ENCODE measurements at places on chromosomes 11 and 22. TPM values are rescaled to one million over a fixed set of nuclear protein-coding genes. Genes with fewer than 3 reads are reported as not detected.
A peak's percentile ranks its signal among the peaks of the same experiment; 100 is the strongest.

- no peak for DNase-seq
- no peak overlapping the region for H3K27ac ChIP-seq
- H3K27me3 ChIP-seq, result peaks cover 9% of the 10 kb centered on the region
- no peak overlapping the region for H3K4me3 ChIP-seq
- no peaks in the 10 kb centered on the region for H3K36me3 ChIP-seq
Measured at GRCh38 chr22:44329179-44329796, 16.5 kb upstream of the SHISAL1 start.

GRCh38 chr11:20362481-20362880 lies 1.0 kb upstream of the HTATIP2 start:
- H3K36me3 ChIP-seq, result no peaks in the 10 kb centered on the region
- no peaks in the 10 kb centered on the region for H3K27me3 ChIP-seq
- no peak overlapping the region for H3K27ac ChIP-seq
- peaks cover 14% of the 10 kb centered on the region for H3K4me1 ChIP-seq
- no peak overlapping the region for H3K4me3 ChIP-seq
- DNase-seq, result no peak

DNA sequence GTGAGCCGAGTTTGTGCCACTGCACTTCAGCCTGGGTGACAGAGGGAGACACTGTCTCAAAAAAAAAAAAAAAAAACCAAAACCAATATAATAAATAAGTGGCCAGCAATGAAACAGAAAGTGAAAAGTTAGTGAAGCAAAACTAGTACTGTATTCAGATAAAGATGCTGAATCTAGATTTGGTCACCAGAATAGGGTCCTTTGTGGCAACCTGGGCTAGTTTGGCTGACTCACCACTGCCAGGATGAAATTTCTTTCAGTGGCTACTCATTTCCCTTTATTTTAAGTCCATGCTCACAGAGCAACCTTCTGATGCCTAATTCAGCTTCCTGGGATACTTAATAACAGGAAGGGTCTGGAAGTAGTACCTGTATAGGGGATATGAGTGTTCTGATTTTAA lies 26.0 kb downstream of the LIMK2 start:
- no peak overlapping the region for H3K27ac ChIP-seq
- no peak for DNase-seq
- no peaks in the 10 kb centered on the region for H3K4me1 ChIP-seq
- H3K27me3 ChIP-seq, result no peaks in the 10 kb centered on the region
- H3K36me3 ChIP-seq, result peaks cover 3% of the 10 kb centered on the region
- no peak overlapping the region for H3K4me3 ChIP-seq

GRCh38 chr11:113393501-113393985 lies 6.0 kb downstream of the ANKK1 start:
- no peak overlapping the region for H3K4me3 ChIP-seq
- no peaks in the 10 kb centered on the region for H3K36me3 ChIP-seq
- no peaks in the 10 kb centered on the region for H3K27me3 ChIP-seq

DNA sequence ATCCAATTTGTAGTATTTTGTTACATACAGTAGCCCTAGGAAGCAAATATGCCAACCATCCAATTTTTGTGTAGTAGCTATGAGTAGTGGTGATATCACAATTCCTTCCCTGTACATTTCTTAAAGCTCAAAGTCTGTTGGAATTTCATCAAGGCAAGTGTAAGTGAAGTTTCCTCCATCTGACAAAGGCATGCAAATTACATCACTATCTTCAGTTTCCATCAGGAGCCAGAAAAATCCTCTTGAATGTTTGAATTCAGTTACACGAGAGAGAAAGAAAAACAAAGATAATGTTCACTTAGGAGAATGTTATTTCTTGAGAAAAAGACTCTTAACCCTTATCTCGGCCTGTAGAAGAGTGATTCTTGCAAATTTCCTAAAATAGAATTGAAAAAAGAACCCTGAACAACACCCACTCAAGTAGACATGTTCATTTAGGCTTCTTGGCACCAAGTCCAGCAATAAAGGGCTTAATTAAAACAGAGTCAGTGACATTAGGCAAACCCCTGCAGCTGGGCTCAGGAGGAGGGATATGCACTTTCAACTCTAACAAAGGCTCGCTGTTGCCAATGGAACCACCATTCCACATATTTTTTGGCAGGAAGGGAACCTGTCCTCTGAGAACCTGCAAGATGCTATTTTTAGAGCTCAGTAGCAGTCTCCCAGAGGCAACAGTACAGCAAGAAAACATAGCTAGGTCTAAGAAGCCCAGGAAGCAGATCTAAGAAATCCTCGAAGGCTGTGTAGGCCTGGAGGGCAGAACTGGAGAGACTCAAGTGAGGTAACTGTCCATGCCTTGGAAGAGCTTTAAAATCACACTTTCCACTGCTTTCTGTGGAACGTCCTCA lies 144.6 kb downstream of the CCDC81 start:
- H3K27me3 ChIP-seq, result no peaks in the 10 kb centered on the region
- peaks cover 8% of the 10 kb centered on the region for H3K4me1 ChIP-seq
- H3K4me3 ChIP-seq, result no peak overlapping the region
- no peaks in the 10 kb centered on the region for H3K36me3 ChIP-seq
- H3K27ac ChIP-seq, result peak overlapping the region; percentile 72
- DNase-seq, result no peak

- no peak overlapping the region for H3K4me3 ChIP-seq
- H3K27ac ChIP-seq, result no peak overlapping the region
- no peaks in the 10 kb centered on the region for H3K36me3 ChIP-seq
- no peaks in the 10 kb centered on the region for H3K27me3 ChIP-seq
Measured at GRCh38 chr11:29131055-29131454, 885.8 kb downstream of the KCNA4 start.

DNA sequence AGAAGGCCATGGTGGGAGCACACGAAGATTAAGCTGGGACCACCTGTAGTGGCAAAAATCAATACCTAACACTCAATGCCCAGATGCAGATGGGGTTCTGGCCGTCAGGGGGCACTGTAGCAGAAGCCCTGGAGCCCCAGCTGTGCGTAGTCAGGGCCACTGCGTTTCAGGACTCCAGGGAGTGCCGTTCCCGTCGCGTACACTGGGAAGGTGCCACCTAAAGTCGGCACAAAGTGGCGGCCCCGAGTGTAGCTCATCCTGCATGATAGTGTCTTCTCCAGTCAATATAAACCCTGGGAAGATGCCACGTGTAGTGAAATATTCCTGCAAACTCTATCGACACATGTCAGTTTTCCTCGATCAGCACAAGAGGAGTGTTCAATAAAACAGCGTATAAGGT lies 123.8 kb upstream of the NTM start:
- H3K4me3 ChIP-seq, result no peak overlapping the region
- H3K36me3 ChIP-seq, result no peaks in the 10 kb centered on the region
- H3K4me1 ChIP-seq, result no peaks in the 10 kb centered on the region

GRCh38 chr11:80700386-80700785 lies 1259.6 kb upstream of the TENM4 start:
- DNase-seq, result no peak
- H3K4me3 ChIP-seq, result no peak overlapping the region
- no peaks in the 10 kb centered on the region for H3K4me1 ChIP-seq
- H3K27me3 ChIP-seq, result no peaks in the 10 kb centered on the region
- H3K36me3 ChIP-seq, result no peaks in the 10 kb centered on the region

GRCh38 chr11:88354912-88355311 lies 17.4 kb upstream of the CTSC start:
- H3K27me3 ChIP-seq, result no peaks in the 10 kb centered on the region
- no peaks in the 10 kb centered on the region for H3K4me1 ChIP-seq
- H3K36me3 ChIP-seq, result no peaks in the 10 kb centered on the region
- no peak for DNase-seq
- H3K4me3 ChIP-seq, result no peak overlapping the region

- no peaks in the 10 kb centered on the region for H3K4me1 ChIP-seq
- no peak for DNase-seq
- no peaks in the 10 kb centered on the region for H3K27me3 ChIP-seq
- H3K4me3 ChIP-seq, result no peak overlapping the region
Measured at GRCh38 chr11:8693555-8693954, 11.0 kb downstream of the RPL27A start.

DNA sequence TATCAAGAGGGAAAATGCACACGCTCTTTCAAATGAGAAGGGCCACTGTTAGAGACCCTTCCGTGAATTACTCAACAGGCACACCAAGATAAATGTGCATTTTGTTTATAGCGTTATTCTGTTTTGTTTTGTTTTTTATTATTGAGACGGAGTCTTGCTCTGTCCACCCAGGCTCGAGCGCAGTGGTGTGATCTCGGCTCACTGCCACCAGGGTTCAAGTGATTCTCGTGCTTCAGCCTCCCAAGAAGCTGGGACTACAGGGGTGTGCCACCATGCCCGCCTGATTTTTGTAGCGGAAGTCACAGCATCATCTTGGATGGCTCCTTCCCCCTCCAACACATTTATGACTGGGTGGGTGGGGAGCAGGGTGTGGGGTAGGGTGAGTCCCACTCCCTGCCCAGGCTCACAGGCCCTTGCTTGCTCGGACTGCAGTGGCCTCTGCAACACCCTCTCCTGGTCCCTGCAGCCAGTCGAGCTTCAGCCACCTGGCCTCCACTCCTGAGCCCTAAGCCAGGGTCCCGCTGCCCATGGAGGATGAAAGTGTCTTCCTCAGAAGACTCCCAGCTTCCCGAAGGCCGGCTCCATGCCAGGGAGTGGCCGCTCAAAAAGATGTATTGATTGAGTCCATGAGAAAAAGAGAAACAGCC lies 68.0 kb downstream of the RTL6 start:
- no peaks in the 10 kb centered on the region for H3K36me3 ChIP-seq
- no peaks in the 10 kb centered on the region for H3K4me1 ChIP-seq
- DNase-seq, result peak; percentile 19

DNA sequence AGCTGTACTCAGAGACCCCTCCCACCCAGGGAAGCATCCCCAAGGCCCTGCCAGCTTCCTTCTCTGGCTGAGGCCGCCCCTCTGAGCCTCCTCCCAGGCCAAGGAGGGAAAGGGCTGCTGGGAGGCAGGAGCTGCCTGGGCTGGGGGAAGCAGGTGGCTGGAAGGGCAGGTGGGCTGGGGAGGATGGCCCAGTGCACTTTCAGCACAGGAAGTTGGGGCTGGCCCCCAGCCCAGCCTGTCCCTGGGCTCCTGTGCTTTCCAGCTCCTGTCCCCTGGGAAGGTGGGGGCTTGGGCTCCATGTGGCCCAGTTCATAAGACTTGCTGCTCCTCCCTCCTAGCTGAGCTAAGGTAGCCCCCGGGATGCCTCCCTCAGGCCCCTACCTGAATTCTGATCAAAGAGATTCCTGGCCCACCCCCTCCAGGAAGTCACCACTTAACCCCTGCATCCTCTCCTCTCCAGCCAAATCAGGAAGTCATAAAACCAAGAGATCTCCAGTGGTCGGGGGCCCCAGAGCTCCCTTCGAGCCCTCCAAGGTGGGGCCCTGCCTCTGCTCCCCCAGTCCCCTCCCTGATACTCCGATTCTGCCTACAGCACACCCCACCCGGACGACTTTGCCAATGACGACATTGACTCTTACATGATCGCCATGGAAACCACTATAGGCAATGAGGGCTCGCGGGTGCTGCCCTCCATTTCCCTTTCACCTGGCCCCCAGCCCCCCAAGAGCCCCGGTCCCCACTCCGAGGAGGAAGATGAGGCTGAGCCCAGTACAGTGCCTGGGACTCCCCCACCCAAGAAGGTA lies 4.9 kb downstream of the PPP1CA start:
- DNase-seq, result no peak
- no peak overlapping the region for H3K27ac ChIP-seq
- no peak overlapping the region for H3K4me3 ChIP-seq
- H3K36me3 ChIP-seq, result peaks cover 28% of the 10 kb centered on the region
- peaks cover 19% of the 10 kb centered on the region for H3K4me1 ChIP-seq

GRCh38 chr22:40189997-40190396 lies 12.3 kb downstream of the TNRC6B start:
- H3K4me3 ChIP-seq, result no peak overlapping the region
- H3K36me3 ChIP-seq, result no peaks in the 10 kb centered on the region
- no peak for DNase-seq
- no peaks in the 10 kb centered on the region for H3K27me3 ChIP-seq

DNA sequence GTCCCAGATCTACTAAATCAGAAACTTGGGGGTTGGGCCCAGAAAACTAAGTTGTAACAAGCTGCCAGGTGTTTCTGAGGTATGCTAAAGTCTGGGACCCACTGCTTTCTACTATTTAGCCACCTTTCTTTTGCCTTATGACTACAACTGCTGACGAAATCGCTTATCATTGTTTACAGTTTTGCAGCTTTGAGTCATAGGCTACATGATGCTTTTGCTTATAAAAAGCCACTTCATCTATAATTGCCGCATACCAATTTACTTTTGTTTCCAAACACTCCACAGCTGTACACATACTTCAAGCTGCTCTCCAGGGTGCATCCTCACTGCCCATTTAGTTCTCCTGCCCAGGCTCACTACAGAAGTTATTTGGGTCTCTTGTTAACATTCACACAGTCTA lies 144.7 kb downstream of the ENTHD1 start:
- no peak for DNase-seq
- H3K36me3 ChIP-seq, result no peaks in the 10 kb centered on the region
- H3K27ac ChIP-seq, result no peak overlapping the region

- no peak overlapping the region for H3K27ac ChIP-seq
- H3K36me3 ChIP-seq, result no peaks in the 10 kb centered on the region
- no peaks in the 10 kb centered on the region for H3K27me3 ChIP-seq
- no peak for DNase-seq
- H3K4me3 ChIP-seq, result no peak overlapping the region
Measured at GRCh38 chr11:42249401-42249800, 789.9 kb upstream of the LRRC4C start.

- DNase-seq, result peak; percentile 12
- no peaks in the 10 kb centered on the region for H3K27me3 ChIP-seq
- H3K36me3 ChIP-seq, result peaks cover 80% of the 10 kb centered on the region
- no peak overlapping the region for H3K4me3 ChIP-seq
Measured at GRCh38 chr11:74860743-74861142, 88.1 kb downstream of the XRRA1 start.

DNA sequence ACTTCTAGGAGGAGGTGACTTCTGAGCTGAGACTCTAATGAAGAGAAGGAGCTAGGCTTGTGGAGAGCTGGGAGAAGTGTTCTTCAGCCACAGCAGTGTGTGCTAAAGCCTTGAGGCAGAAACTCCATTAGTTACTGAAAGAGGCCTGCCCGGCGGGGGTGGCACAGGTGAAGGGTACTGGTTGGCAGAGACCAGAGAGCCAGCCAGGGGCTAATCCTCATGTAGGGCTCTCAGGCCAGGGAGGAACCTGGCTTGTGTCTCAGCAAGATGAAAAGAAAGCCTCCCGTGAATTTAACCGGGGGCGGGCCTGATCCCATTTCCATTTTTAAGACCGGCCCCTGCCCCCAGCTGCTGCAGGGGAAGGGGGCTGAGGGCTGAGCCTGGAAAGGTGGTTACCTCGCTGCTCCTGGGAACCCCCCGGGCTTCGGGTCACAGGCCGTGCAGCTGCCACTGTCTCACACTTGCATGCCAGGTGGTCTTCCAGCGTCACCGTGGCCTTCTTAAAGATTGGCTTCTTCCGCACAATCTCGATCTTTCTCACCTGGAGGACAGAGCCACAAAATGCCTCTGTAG lies 15.0 kb downstream of the PDGFB start:
- H3K4me1 ChIP-seq, result no peaks in the 10 kb centered on the region
- DNase-seq, result no peak
- no peak overlapping the region for H3K4me3 ChIP-seq
- H3K27ac ChIP-seq, result no peak overlapping the region
- no peaks in the 10 kb centered on the region for H3K27me3 ChIP-seq
- no peaks in the 10 kb centered on the region for H3K36me3 ChIP-seq

The NOX4 gene
- 125 TPM for total RNA-seq

The CARNS1 gene
- total RNA-seq, result 6.0 TPM

The LRRC56 gene
- not detected for total RNA-seq

The KDM4E gene
- total RNA-seq, result not detected

Measured in ascending aorta (tissue), 2 donors.